Mucosa of descending colon (tissue), 3 donors: ENCODE measurements at places on chromosomes 1 and 21. TPM values are rescaled to one million over a fixed set of nuclear protein-coding genes. Genes with fewer than 3 reads are reported as not detected.

Gene MAP3K6
- total RNA-seq, result 18.5 TPM

Gene MATN1
- total RNA-seq, result not detected

Gene ZNF683
- 0.19 TPM for total RNA-seq

Gene OR2AK2
- total RNA-seq, result not detected

Gene METTL13
- total RNA-seq, result 25.4 TPM

Gene SLFNL1
- 0.29 TPM for total RNA-seq
